Immature natural killer cell (primary cell): ENCODE measurements at places on chromosomes 2 and 18. TPM values are rescaled to one million over a fixed set of nuclear protein-coding genes. Genes with fewer than 3 reads are reported as not detected.

DNA sequence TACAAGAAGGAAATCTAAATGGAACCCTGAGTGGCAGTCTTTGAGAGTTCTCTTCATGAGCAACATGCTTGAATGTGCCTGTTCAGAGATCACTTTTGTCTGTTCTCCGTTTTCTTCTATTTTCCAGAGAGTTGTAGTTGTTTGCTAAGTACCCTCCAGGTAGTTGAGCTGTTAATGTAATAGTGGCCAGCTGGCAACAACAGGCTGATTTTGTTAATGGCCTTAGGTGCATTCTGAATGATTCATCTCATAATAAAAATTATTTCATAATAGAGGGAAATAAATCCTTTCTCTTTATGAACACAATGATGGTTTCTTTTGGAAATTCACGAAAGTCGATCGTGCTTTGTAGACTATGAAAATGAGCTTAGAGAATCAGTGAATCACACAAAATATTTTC lies 136.8 kb downstream of the LRP1B start:
- H3K4me1 ChIP-seq: no peaks in the 10 kb centered on the region
- DNase-seq: no peak
- no peaks in the 10 kb centered on the region for H3K36me3 ChIP-seq
- no peak overlapping the region for H3K4me3 ChIP-seq

GRCh38 chr2:42317945-42318344 lies 43.1 kb downstream of the COX7A2L start:
- no peak overlapping the region for H3K4me3 ChIP-seq
- H3K36me3 ChIP-seq: peaks cover 31% of the 10 kb centered on the region
- H3K4me1 ChIP-seq: peaks cover 5% of the 10 kb centered on the region

- DNase-seq: no peak
- H3K36me3 ChIP-seq: peaks cover 11% of the 10 kb centered on the region
- no peak overlapping the region for H3K27ac ChIP-seq
- no peaks in the 10 kb centered on the region for H3K4me1 ChIP-seq
These were observed 46.0 kb downstream of the COX7A2L start for GRCh38 chr2:42314892-42315468.

ITGA4 gene
- polyA plus RNA-seq: 102 TPM
